ELF-1 (cell line): ENCODE measurements at places on chromosomes 1 and 21.
A peak's percentile ranks its signal among the peaks of the same experiment; 100 is the strongest.

GRCh38 chr1:180916771-180917170 lies 4.1 kb downstream of the KIAA1614 start:
- DNase-seq = no peak

DNA sequence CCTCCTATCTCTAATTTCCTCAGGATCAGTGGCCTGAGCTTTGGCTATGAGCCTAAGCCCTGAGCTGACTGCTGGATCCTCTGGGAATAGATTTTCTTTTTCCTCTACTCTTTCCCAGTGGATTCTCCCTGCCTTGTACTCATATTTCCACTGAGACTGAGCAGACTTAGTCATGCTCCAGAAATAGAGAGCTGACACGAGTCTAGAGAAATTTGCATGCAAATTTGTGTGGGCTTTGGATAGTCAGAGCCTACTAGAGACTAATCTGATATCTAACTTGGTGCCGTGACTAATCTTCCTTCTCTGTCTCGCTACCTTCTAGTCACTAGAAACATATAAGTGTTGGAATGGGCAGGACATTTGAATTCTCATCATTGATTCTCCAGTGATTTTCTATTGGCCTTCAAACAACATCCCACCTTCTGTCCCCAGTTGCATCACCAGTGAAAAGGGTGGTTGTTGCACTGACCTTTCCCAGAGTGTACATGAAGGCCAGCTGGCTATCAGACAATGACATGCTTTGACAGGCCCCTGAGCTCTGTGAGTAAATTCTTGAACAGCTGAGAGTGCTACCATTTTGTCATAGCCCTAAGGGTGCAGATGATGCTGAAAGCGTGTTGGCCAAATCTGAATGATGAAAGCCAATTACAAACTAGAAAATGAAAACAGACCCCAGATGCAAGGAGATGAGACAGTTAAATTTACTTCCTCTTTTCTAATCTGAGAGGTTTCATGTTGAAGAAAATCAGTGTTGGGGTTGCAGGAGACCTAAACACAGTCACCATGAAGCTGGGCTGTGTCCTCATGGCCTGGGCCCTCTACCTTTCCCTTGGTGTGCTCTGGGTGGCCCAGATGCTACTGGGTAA lies at the start of gene FCRLA:
Gene FCRLA, plus strand, starts transcription at position 748 of the 866 bp plus-strand sequence. Its CDS starts 36 bp downstream, at position 784.
- no peak for DNase-seq

DNA sequence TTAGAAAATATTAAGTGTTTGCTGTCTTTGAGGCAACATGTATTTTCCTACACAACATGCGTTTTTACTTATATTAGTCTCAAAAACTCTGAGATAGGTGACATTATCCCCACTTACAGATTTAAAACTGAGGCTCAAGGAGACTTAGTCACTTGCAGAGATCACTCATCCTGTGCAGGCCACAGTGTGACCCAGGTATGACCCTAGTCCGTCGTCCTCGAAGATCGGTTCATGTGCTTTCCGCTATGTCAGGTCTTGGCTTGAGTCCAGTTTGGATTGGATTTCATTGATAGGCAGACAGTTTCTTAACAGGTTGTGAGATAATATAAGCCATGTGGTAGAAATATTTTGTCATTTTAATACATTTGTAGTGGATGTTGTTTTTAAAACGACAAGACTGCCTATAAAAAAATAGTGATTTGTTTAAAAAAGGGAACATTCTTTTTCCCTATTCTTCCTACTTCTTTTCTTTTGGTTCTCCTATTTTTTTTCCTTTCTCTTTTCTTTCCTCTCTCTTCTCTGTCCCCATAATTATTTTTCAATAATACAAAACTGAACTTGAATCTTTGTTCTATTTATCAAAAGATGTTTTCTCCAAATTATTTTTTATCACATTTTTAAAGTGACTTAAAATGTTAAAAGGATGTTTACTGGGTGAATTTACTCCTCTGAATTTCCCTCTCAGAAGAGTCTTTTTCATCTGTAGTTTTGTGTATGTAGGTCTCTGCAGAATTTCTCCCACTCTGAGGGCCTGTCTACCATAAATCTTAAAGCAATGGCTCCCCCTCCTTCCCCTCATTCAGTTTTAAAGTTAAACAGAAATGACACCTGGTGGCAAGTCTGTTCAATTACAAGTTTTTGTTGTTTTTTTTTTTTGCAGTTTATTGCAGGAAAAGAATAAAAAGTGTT lies 81.8 kb downstream of the PHTF1 start:
- DNase-seq = no peak

DNA sequence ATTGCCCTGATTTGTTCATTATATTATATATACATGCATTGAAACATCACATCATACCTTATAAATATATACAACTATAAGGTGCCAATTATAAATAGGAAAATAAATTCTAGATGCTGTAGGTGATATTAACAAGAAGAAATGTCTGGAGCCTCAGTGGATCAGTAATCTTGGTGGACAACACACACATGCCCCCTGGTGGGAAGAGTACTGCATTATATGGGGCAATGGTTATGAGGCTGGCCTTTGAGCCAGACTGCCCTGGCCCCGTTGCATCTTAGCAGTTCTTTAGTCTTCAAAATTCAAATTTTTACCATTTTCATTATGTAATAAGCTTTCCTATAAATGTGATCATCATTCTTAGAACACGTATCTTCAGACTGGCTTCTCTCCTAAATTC lies 335.0 kb upstream of the GREM2 start:
- no peak for DNase-seq

- DNase-seq = peak; percentile 39
Measured at GRCh38 chr21:33026878-33027400, 1.2 kb downstream of the OLIG2 start.

DNA sequence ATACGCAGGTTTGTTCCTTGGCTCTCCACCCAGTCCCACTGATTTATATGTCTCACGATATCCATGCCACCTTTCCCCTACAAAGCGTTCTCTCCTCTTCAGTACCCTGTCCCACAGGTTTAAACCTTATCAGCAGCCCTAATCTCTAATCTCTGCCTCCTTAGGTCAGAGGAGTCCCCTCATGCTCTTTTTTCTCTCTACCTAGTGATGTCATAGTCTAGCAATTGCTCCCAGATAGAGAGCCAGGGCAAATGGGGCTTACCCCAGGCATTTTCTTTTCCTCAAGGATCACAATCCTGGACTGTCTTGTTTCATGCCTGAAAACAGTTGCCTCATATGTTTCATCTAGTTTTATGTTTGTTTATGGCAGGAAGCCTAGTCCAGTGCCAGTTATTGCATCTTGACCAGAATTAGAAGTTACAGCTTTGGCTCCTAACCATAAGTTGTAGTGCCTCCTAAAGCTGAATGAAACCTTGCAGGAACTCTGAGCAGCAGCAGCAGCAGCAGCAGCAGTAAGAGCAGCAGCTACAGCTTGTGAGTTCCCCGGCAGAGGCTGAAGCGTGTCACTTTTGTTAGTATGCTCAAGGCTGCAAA lies 26.7 kb upstream of the TP53BP2 start:
- peak; percentile 39 for DNase-seq

- no peak for DNase-seq
Measured at GRCh38 chr1:193085263-193085662, 20.0 kb downstream of the GLRX2 start.

DNA sequence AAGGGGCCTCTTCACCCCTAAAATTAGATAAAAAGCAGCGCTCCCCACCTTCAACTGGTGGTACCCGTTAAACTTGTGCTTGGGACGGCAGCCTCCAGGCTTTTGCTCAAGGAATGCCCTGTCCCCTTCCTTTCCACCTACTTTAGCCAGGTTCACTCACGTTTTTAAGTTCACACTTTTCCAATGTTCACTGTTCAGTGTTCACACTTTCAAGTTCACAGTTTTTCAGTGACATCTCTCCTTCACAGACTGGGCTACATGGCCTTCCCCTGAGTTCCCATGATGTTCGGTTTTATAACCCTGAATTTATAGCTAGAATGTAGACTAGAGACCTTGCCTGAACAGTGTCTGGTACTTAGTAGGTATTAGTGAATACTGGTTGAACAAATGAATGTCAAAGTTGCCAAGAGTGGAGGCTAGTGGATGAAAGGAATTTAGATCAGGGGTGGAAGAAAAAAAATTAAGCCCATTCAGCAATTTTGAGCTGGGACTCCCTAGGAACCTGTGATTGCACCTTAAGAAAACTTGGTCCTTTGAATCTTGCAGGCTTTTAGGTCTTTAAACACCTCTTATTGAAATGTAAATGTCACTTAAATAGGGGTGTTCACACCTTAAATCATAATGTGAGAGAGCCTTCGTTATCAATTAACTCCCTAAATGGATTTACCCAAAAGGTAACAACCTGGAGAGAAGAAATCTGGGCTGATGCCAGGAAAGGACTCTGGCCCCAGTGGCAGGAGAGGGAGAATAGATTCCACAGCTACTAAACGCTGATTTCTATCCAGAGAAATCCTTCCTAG lies 12.3 kb downstream of the BTG2 start:
- DNase-seq = no peak

DNA sequence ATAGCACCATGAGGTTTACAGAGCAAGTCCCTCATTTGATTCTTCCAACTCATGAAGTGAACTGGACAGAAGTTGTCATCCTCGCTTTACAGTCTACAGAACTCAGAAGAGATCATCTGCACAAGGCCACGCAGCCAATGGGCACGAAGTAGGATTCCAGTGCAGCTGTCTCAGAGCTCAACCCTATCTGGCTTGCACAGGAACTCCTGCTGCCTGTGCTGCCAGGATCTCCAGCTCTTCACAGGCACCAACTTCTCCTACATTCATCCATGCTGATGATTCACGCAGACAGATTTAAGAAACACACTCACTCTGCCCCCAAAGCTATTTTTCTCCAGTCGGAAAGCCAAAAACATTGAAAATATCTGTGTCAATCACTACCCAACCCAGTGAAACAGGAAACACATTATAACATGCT lies 157.0 kb downstream of the RERE start:
- peak; percentile 44 for DNase-seq

DNA sequence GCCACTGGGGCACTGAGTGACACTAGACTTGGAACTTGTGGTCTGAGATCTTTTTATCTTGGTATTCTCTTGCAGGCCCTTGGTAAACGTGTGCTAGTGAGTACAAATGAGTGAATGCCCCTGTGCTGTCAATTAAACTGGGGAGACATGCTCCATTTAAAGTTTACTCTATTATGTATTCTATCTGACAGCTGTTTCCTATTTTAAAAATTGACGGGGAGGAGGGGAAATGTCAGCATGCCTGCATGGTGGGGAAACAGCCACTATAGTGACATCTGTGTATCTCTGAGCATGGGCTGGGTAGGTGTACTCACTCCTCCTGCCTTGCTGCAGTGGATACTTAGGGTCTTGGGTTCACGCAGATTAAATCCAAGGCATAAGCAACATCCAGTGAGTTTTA lies 59.0 kb upstream of the IKBKE start:
- DNase-seq = no peak

- DNase-seq = no peak
Measured at GRCh38 chr1:192118881-192119405, 39.3 kb upstream of the RGS18 start.

DNA sequence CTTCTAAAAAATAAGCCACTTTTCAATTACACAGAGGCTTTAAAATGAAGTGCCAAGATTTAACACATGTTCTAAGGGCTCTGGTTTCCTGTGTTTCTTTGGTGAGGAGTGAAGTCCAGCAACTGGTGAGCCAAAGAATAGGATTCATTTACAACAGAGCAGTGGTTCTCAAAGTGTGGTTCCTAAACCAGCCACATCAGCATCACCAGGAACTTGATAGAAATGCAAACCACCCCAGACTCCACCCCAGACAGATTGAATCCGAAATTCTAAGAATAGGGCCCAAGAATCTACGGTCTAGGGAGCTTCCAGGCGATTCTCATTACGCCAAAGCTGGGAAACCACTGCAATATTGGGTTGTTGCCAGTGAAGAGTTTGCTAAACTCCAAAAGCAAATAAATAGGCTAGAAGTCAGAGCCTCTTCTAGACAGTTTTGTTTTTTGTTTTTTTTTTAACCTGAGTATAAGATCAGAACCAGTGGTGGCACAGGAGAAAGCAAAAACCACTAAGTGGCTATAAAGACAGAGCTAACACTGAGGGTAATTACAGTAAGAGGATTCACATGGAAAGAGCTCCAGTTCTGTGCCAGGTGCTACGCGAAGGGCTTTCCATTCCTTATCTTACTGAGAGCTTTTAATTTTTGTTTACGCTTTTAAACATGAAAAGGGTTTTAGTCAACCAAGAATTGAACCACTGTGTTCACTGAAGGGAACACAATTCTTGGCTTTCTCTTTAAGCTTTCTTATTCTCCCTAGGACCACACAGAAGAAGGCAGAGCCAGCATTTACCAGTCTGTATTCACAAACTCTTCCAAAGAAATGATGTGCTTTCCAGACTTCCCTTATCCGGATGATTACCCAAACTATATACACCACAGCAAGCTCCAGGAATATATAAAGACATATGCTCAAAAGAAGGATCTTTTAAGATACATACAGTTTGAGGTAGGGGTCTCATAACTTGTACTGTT lies 42.4 kb upstream of the FMO2 start:
- peak; percentile 5 for DNase-seq

GRCh38 chr1:15918962-15919715 lies 56.8 kb downstream of the ZBTB17 start:
- no peak for DNase-seq

DNA sequence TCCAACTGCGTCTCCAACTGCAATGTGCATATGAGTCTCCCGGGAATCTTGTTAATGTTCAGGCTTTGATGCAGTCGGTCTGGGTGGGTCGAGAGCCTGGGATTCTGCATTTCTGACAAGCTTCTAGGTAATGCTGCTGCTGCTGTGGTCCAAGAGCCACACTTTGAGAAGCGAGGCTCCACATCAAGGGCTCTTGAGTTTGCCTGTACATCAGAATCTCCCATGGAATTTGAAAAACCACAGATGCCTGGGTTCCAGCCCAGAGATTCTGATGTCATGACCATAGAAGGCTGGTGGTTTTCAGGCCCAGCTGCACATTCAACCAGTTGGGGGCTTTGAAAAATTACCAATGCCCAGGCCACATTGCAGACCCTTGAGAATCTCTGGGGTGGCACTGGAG lies 93.9 kb upstream of the TARDBP start:
- no peak for DNase-seq

DNA sequence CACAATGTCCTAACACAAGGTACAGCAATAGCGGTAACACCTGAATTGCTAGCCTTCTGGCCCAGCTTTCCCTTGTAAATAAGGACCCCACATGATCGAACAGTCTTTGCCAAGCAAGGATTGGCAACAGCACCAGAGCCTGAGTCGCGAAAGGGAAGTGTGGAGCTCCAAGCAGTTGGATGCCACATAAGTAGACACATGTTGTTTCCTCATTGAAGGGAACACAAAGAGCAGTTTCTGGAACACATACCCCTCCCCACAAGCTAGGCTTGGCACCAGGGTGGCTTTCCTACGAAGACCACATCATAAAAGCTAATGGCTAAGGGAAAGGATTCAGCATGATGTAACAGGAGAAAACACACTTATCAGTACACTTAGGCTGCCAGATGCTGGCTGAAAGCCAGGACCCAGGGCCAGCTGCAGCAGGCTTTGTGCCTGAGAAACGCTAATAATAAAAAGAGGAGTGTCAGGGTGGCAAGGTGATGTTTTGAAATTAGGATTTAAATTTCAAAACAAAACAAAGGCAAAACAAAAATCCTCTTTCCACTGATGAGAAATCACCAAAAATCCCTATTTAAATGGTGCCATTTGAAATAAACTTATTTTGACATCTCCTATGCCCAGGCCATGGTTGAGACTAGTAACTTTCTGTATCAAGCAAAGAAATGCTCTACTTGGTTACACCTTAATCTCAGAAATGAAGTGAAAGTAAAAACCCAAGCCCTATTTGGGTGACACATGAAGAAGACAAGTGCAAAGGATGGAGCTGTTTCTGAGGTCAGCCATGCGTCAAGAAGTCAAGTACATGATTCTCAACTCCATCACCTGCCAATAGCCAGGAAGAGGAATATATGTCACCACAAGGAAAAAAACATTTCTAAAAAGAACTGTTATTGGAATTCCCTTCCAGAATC lies 11.9 kb upstream of the CPLANE2 start:
- DNase-seq = no peak
